ENCODE measurements at places on chromosomes 1 and 21. TPM values are rescaled to one million over a fixed set of nuclear protein-coding genes. Genes with fewer than 3 reads are reported as not detected.
A peak's percentile ranks its signal among the peaks of the same experiment; 100 is the strongest.

- peak; percentile 74 for DNase-seq
Measured at GRCh38 chr1:208759255-208759654, 515.1 kb upstream of the PLXNA2 start.

GRCh38 chr1:90839323-90839722 lies 122.2 kb upstream of the BARHL2 start:
- no peak for DNase-seq

- DNase-seq: no peak
Measured at GRCh38 chr1:31428436-31429221, 15.6 kb downstream of the SERINC2 start.

GRCh38 chr1:183892351-183892793 lies 87.5 kb downstream of the RGL1 start:
- DNase-seq: no peak

Gene INSRR
- polyA plus RNA-seq: 0.42 TPM

Gene PLPP3
- 54.2 TPM for polyA plus RNA-seq

Gene C1orf50
- polyA plus RNA-seq: 13.3 TPM

All from brain (organoid and tissue), 16 donors.